ENCODE measurements at places on chromosomes 7 and 10.
A peak's percentile ranks its signal among the peaks of the same experiment; 100 is the strongest.

GRCh38 chr10:90130321-90131086 lies 429.1 kb downstream of the KIF20B start:
- DNase-seq = no peak

DNA sequence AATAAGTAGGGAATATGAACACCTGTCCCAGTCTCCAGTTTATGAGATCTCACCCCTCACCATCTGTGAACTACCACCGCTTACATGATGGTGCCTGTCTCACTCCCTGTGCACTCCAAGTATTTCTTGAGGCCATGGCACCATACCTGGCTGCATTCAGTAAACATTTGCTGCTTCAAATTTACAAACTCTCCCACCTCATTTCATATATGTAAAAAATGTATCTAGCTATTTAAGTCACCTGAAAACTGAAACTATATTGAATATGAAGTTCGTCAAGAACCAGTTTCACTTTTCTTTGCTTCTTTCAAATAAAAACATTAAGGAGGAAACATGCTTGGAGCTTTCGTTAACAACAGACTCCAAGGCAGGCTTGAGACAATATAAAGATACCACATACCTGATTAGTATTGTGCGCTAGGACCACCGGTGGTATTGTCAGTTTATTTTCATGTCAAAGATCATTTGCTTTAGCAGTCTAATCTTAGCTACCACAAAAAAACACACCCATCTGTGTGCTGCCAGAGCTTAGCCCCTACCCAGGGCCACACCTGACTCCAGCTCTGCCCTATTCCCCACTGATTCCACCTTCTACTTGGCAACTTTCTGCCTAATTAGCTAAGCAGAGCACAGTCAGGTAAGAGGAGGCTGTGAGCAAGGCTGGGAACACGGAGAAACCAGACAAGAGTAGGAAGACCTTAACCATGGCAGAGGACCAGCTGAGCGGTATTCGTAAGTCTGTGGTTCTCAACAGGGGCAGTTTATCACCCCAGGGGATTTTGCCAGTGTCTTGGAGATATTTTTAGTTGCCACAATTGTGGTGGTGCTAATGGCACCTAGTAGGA lies 92.0 kb downstream of the ZFAND4 start:
- no peak for DNase-seq

DNA sequence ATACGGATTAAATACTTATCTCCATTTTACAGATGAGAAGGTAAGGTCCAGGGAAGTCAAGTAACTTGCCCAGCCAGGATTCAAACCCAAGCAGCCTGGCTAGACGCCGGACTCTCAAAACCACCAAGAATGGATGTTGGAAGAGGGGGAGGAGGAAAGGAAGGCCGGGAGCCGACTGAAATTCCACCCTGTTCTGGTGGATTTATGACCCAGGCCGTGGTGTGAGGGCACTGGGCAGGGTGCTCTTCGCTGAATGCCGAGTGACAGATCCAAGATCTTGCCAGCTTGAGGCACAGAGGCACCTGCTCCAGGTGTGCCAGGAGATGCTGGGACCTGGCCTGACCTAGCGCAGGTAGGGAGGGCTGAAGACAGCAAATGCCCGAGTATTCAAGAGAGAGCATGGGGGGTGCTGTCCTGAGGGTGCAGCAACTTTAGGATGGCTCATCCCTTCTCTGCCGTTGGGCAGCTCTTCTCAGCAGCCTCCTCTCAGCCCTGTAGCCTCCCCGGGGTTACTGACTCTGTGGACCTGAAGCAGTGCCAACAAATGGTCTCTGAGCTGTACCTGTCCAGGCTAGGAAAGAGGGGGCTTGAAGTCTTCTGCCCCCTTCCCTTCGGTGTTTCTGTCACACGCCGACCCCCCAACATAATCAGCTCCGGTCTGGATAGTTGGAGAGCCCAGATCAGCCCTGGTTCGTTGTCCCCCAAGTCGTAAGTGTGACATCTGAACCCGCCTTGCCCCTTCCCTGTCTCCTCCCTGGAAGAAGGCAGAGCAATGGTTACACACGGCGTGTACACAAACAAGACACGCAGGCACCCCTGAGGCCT lies 713 bp downstream of the LOXL4 start:
- no peak for DNase-seq

DNA sequence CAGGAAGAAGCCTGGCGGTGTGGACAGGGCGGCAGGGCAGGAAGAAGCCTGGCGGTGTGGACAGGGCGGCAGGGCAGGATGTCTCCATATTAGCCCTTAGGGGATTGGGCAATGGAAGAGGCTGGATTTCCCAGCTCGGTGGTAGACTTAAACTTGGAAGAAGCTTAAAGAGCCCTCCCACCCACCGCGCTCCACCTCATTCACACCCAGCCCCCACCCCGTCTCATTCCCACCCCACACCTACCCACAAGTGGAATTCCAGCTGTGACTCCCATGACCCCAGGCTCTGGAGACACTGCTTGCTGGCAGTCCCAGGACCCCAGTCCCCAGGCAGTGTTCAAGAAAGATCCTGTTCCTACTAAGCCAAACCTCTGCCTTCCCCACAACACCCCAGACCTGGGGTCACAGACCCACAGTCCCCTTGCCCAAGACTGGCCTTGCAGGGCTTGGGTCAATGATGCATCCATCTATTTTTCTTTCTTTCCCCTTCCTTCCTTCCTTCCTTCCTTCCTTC lies 34.0 kb downstream of the SPDYE6 start:
- DNase-seq = no peak

- no peak for DNase-seq
These were observed 438.4 kb downstream of the AUTS2 start for GRCh38 chr7:70036695-70037094.

GRCh38 chr7:94509887-94510581 lies 425 bp downstream of the CASD1 start:
- DNase-seq = peak; percentile 74

DNA sequence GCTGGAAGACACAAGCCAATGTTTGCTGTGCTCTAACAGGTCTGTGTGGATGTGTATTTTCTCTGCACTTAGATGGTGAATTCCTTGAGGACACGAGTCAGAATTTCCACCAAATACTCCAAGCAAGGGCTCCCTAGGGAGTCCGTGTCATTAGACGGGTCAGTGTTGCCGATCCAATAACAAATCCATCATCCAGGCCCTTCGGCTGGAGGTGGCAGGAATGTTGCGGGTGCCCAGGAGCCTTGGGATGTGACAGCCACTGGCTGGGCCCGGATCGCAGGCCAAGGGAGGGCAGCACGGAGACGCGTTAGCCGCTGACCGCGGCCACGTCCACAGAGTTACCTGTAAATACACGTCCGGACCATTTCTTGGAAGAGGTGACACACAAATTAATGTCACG lies 186.8 kb downstream of the WDR37 start:
- DNase-seq = peak; percentile 10

- no peak for DNase-seq
These were observed 677.8 kb downstream of the SDK1 start for GRCh38 chr7:3978839-3979238.

DNA sequence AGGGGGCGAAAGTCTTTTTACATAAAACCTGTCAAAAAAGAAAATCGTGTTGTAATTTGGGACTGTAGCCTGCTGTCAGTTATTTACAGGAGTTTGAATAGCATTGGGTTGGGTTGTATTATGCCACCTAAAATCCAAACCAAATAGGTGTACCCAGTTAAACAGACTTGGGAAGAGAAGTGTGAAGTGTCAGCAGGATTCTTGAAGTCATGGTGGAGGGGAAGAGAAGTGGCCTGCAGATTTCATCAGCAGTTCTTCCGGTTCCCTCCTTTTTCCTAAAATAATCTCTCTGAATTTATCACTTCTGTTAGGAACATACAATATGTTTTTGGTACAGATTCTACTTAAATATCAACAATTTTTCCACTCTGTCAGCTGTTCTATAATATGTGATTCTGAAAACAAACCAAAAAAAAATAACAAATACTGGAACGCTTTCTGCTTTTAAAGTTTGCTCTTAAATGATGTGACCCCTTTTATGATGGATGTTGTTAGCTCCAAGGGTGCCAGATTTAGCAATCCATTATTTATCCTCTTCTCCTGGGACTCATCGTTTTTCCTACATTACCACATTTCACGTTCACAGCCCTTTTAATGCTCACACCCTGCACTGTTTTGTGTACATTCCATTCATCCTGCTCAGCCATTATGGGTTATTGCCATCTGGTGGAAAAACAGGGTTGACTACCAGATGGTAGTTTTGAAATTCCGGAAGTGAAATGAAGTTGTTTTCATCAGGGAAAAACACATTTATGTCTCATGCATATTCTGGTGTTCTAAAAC lies 18.7 kb upstream of the ARHGAP12 start:
- peak; percentile 91 for DNase-seq

DNA sequence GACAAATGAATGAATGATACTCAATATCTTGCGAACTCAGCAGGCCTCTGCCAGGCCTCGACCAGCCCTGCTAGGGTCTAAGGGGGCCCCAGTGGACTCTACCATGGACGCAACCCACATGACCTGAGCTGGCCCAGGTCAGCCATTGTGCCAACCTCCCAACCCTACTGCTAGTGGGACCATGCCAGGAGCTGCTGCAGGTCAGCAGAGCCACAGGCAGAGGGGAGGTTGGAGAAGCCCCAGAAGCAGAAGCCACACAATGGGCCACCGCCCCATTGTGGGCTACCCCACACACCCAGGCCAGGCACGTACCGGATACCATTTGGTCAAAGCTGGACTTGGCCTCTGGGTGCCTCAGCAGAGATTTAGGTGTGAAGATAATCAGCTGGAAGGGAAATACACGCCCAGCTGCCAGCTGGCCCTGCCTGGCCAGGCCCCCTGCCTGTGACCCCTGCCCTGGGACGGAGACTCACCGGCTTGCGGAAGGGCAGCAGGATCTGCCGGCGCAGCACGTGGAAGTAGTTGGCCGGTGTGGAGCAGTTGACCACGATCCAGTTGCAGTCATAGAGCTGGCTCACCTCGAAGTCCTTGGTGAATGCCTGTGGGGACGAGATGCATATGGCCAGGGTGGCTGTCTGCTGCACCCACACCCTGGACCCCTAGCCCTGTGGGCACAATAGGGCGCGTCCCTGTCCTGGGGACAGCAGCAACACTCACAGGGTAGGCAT lies 24.5 kb downstream of the OGDHL start:
- DNase-seq = no peak

GRCh38 chr7:135260930-135261721 lies 27.5 kb downstream of the STRA8 start:
- no peak for DNase-seq

DNA sequence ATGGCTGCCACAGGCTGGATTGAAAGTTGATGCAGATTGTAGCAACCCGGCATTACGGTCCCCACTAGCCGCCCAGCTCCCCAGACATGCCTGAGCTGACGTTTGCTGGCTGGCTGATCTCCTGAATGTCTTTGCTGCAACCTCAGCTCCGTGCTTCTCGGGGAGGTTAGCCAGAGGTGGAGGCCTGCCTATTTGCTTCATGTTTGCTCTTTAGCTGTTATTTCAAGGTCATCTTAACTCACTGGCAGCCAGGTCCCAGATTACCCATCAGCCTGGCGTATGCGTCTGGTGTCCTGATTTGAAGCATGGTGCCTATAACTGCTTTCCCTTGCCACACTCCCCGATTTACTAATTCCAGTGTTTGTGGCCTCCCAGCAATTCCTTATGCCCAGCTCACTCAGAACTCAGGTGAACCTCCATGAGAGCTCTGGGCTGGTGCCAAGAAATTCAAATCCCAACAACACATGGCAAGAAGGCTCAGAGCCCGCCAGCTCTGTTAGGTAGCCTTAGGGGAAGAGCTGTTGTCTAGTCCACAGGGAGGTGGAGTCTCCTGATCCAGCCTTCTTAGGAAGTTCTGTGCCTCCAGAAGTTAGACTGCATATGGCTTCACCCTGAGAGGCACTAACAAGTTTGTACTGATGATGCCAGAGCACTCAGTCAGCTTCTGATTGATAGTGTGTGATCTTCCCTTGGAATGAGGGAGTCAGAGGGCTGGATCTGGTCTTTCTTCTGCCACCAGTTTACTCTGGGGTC lies 69.7 kb upstream of the EXOC4 start:
- no peak for DNase-seq

- DNase-seq = no peak
These were observed 146.3 kb downstream of the TCF7L2 start for GRCh38 chr10:113096128-113096996.

DNA sequence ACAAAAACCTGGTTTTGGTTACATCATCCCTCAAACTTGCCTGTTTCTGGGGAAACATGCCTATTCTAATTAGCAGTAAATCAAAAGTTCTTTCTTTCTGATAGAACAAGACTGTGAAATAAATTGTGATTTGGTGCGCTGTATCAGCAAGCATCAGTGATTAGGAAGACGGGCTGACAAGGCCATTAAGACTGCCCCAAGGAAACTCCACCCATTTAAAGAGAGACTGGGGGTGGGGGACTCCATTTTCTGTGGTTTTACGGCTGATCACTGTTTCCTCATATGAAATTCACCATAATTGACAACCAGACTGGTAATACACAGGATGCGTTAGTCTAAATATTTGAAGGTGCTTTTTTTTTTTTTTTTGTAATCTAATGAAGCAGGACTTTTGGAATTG lies 68.7 kb downstream of the MBL2 start:
- no peak for DNase-seq

- DNase-seq = no peak
These were observed 26.4 kb upstream of the PPP3CB start for GRCh38 chr10:73522263-73522662.

GRCh38 chr7:141362580-141363435 lies 188.4 kb upstream of the AGK start:
- DNase-seq = peak; percentile 68

DNA sequence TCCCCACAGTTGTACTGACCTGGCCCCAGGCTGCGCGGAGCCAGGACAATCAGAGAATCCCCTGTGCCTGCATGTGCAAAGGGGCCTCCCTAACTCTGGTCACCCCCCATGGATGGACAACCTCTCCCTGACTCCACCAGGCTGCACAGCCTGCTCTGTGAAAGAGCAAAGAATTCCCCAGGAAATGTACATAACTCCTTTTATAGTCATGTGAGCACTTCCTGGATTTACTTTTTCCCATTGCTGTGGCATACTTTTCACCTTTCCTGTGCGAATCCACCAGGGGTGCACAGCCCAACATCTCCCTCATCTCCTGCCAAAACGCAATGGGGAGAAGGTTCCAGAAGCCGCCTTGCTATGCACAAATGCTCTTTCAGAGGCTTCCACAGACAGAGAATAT lies 27.9 kb downstream of the FGFR2 start:
- DNase-seq = no peak

GRCh38 chr7:123652406-123652805 lies 3.3 kb upstream of the LMOD2 start:
- no peak for DNase-seq

Data from fibroblast of skin of scalp (primary cell).